ENCODE measurements at places on chromosomes 13 and 19.

DNA sequence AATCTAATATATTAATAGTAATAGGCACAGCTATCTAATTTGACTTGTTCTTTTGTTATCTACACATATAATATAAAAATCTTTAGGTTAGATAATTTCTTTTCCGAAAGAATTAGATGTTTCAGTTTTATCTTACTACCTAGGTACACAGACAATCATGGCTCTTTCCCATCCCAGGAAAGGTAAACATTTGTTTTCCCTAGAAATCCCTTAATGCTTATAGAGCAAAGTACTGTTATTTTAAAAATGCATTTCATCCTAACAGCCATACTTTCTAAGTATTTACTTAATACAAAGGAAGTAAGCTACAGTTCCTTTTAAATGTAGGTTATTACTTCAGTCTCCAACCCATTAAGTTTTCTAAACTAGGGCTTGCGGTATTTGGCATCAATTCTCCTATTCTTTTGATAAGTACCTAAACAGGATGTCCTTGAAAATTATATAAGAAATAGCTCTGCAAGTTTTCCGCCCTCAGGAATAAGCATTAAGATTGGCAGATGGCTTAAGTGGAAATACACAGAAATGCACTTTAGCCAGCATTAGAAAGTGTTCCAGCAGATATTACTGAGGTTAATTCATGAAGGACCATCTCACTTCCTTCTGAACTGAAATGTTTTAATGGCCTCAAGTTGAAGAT lies 616.2 kb upstream of the SPRY2 start:
- no peak for DNase-seq

DNA sequence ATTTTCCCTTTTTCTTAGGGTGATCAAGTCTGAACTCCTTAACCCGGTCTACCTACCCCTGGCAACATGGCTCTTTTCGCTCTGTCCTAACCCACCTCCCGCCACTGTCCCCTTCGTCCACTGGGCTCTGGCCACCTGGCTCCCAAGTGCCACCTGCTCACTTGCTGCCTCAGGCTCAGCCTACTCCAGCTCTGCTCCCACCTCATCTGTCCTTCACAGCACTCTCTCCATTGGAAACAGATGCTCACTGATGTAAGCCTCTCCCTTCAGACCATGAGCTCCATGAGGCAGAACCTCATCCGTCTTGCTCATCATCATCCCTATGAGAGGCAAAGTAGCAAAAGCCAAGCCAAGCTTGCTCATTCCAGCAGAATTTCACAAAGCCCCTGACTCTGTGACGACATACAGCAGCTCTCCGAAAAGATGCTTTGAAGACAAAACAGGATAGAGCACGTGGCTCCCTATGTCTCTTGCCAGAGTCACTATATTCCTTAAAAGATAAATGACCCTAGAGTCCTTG lies 35.3 kb upstream of the AMER2 start:
- DNase-seq, result no peak

DNA sequence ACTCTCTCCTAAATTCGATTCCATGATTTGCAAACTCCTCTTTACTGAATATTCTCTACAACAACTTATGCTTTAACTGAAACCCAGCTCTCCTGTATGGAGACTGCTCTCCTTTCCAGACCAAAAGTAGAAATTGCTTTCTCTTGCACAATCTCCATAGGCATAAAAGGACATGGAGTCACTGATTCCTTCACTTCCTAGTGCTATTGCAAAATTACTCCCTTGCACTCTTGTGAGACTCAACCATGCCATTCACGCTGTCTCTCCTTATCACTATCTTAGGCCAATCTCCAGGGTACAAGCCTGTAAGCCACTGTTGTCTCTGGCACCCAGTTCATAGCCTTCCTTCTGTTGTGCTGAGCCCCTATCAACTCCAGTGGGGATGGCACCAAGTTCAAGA lies 30.6 kb downstream of the SERPINE3 start:
- no peak for DNase-seq

DNA sequence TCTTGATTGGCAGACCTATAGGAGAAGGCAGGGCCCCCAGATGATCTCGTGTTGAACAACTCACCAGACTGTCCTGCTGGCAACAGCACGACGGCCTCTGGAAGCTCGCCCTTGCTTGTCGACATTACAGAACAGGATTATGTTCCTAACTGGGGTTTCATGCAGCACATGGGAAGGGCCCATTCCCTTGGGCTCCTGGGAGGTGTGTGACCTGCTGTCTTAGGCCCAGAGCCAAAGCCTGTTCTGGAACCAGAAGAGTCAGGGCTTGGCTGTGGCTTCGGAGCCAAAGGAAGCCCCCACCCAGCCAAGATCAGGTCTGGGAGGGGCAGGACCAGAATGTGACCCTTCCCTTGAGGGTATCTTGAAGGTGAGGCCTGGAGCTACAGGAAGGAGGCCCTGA lies 36.9 kb downstream of the RGCC start:
- no peak for DNase-seq

DNA sequence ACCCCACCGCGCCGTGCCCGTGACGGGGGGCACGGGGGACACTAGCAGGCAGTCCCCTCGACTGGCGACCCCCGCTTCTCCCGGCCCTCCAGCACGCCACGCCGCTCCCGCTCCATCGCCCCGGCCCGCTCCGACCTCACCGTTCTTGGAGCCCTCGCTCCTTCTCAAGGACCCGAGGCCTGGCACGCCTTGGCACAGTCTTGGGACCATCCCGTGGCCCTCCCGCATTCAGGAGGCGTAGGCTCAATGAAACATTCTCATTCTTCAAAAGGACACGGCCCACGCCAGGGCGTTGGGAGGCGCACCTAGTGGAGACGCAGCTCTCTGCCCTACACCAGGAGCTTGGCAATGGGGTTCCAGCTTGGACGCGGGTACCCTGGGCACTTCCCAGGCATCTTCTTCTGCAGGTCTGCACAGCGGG lies 473 bp upstream of the CERS1 start:
- no peak for DNase-seq

- no peak for DNase-seq
Observed at GRCh38 chr19:56261145-56261544, 11.4 kb upstream of the EDDM13 start.

DNA sequence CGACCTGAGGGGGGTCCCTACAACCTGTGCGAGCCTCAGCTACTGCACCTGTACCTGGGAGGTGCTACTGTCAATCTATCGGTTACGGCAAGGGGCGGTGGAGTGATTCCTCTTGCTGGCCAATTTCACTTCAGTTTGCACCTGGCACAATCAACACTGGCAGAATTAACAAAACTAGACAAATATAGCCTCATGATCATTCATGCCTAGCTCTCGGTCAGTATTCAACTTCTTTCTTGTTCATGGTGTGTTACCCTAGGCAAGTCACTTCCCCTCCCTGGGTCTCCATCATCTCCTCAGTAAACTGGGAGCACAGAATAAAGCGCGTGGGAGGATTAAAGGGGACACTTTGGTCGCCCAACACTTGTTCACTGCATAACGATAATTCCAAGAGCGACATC lies 618 bp downstream of the HAUS8 start:
- no peak for DNase-seq

All from SK-N-MC (cell line).